CD4-positive, alpha-beta T cell treated with Interleukin-15 for 4 hours (primary cell): ENCODE measurements at places on chromosomes 3 and 15.

DNA sequence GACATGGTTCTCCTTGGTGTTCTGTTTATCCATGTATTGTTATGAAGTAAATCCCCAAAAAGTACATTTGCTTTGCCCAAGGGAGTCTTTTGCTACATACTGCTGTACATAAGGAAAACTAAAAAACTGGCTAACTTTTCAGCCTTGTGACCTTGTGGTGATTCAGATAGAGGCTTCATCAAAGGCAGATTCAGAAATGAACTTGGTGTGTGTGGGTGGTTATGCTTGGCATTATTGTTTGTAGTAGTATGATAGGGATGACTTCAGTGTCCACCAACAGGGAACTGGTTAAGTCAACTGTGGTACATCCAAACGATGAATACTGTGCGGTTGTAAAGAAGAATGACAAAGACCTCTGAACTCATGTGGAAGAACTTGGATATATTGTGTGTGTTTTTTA lies 75.6 kb upstream of the CHRNB4 start:
- DNase-seq, result no peak

DNA sequence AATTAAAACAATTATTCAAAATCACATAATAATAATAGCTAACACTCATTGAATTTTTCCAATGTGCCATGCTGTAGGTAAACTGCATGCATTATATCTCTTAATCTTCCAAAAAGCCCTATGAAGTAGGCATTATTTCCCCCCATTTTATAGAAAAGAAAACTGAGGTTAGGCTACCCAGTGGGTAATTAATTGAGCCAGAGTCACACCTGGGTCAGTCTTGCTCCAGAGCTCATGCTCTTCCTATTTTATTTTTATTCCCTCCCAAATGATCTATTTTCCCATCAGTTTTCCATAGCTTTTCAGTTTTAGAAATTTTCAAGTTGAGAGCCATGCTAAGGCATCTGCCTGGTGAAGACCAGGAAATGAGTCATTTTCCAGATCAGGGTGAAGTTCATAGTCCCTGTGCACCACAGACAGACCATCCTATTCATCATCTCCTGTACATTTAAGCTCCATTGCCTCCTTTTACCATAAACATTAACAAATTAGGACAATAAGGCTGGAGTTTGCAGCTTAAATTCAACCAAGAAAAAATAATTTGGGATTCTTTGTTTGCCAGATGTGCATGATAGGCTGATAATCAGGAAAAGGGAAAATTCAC lies 417.3 kb downstream of the OTOL1 start:
- no peak for DNase-seq

GRCh38 chr3:120311863-120312794 lies 27.1 kb upstream of the GPR156 start:
- DNase-seq, result no peak

DNA sequence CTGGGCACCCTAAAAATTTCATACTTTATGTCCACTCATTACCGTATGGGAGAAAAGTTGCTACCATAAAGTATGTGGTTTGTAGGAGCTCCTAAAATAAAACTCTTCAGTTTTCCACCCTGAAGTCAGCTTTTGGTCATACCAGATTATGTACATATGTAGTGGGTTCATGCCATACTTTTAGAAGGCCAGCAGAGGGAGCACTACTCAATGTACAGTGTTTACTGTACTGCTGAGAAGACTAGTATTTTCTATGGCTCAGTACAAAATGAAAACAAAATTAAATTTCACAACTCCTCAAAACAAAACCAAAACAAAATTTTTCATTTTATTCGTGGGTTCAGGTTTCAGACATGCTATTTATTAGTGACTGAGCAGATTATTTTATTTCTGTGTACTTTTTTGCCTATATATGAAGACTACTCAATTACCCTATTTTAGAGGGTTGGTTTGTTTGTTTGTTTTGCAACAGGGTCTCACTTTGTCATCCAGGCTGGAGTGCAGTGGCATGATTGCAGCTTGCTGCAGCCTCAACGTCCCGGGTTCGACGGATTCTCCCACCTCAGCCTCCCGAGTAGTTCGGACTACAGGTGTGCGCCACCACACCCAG lies 24.3 kb downstream of the NXPE3 start:
- peak; percentile 77 for DNase-seq

DNA sequence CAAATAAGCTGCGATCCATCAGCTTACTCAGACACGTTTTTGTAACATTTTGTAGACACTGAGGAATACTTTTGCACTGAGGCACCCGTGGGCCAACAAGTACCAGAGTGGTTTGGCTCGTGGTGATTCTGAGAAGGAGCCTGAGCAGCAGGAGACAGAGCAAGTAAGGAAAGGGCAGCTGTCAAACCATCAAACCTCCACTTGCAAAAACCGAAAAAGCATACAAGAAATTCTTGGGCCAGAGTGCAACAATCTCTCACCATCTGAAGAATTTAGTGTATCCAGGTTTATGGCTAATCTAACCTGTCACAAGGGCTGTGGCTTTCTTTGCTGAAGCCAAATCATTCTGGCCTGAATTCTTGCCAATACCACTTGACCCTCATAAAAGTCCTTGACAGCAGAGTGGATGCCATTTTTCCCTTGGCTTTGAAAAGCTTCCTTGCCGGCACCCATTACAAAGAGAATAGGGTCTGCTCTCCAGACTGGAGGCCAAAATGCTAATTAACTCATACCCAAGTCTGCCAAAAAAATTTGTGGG lies 56.7 kb downstream of the MYO1E start:
- no peak for DNase-seq

DNA sequence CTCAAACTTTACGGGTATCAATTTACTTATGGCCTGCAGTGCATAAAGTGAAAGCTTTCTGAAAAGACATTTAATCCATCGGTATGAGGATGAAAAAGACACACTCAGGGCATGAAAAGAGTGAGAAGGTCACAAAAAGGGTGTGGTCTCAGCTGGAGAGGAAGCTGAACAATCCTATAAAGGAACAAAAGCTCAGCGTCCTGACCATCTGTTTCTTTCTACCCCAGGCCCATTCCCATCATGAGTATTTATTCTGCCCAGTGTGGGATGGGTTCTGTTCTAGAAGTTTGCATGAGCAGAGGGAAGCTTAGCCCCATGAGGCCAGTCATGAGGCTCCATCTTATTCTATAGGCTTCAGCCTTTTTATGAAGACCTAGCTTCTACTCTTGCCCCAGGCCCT lies 144.6 kb downstream of the LPP start:
- no peak for DNase-seq

DNA sequence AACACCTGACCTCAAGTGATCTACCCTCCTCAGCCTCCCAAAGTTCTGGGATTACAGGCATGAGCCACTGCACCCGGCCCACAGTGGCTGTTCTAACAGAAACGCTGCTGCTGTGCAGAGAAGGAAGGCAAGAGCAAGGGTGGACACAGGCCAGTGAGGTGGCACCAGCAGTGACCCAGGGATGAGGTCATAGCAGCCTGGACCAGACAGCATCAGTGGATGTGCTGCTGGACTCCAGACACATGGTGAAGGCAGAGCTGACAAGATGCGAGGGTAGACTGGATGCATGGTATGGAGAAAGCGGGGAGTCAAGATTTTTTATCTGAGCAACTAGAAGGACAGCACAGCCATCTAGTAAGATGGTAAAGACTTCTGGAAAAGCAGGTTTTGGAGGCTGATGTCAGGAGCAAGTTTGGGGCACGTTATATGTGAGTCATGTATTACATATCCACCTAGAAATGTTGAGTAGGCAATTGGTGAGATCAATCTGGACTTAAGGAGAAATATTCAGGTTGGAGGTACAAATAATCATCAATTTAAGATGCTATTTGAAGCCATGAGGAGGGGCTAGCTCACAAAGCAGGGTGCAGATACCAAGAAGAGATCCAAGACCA lies 22.1 kb upstream of the TJP1 start:
- DNase-seq, result no peak

- DNase-seq, result no peak
Observed at GRCh38 chr15:96540283-96540682, 209.8 kb downstream of the NR2F2 start.

- no peak for DNase-seq
Observed at GRCh38 chr3:173891272-173892100, 493.9 kb downstream of the NLGN1 start.

- DNase-seq, result no peak
Observed at GRCh38 chr3:107001635-107002034, 375.6 kb upstream of the CCDC54 start.

GRCh38 chr15:28888900-28889299 lies 3.1 kb downstream of the APBA2 start:
- no peak for DNase-seq

- no peak for DNase-seq
Observed at GRCh38 chr3:14514323-14514720, 25.8 kb downstream of the GRIP2 start.

DNA sequence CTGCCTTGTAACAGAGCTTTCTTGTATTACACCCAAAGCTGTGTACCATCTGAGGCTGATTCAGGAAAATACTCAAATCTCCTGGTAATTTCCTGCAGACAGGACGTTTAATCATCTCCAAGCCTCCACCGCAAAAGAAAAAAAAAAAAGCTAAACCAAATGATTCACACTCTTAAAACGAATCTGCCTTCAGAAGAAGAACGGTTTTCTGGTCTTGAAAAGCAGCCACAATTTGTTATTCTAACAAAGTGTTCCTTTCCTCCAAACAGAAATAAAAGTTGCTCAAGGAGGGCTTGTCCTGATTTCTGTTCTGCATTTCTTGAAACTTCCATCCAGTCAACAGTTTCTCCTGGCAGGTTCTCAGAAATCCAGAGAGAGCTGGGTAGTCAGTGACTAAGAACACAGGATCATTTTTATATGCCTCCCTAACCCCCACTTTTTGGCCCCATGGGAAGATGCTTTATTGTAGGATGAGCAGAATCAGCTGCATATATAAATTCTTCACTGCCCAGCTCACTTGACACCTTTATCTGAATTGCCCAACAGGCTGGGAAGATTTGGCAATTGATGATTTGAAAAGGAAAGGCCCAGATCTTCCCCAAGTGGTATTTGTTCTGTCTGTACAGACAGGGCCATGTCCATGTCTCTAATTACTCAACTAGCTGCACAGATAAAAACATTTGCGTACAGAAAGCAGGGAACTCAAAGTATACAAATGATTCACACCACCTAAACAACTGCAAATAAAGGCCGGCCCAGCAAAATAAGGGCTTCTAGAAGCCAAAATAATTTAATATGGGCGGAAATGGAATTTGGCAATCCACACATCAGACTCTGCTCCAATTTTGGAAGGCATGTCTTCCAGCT lies 41.0 kb upstream of the PRICKLE2 start:
- no peak for DNase-seq

DNA sequence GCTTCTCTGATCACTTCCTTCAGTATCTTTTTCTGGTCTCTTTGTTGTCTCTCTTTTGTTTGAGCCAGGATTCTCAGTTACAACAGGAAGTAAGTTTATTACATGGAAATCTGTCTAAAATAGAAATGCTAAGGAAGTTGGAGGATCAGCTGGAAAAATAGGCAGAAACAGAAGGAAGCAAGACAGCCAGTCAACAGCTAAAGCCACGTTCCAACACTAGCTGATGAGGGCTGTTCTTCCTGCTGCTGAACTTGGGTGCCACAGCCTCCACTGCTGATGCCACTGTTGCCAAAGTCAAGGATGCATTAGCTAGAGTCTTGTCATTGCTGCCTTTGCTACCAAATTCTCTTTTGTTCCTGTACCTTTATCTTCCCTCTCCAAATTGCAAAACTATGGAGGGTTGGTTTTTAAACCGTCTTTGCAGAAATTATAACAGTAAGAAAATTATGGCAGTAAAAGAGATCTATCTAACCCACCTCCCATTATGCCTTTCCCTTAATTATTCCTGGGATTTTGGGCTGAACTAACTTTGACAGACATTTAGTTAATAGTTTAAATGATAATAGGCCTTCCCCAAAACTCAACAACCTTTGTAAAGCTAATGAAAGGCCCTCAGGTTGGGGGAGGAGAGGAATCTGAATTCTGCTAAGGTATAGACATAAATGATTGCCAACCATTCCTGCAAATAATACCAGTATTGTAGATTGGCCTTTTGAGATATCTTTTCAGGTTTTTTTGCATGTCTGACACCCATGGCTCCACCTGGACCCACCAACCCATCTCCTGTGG lies 27.4 kb upstream of the OR5K4 start:
- DNase-seq, result no peak

DNA sequence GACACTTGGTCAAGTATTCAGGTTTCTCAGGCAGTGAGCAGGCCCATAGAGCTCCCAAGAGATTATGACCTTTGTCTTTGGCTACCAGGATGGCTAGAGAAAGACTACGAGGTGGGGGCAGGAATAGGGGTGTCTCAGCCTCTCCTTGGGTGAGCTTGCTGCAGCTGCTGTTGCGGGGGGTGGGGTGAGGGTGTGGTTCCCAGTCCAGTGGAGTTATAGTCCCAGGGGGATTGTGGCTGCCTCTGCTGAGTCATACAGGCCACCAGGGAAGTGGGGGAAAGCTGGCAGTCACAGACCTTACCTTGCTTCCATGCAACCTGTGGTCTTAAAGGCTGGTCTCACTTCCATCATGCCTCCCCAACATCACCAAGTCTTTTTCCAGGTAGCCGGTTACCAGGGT lies 31.7 kb downstream of the ATP2C1 start:
- DNase-seq, result no peak

GRCh38 chr3:130738241-130738640 lies 8.4 kb downstream of the PIK3R4 start:
- DNase-seq, result no peak

GRCh38 chr3:180036092-180036670 lies 556 bp downstream of the PEX5L start:
- DNase-seq, result no peak

- no peak for DNase-seq
Observed at GRCh38 chr15:36252146-36252711, 327.2 kb upstream of the CDIN1 start.
